IPS DF 6.9 (cell line): ENCODE measurements at places on chromosomes 11 and 22.

- H3K4me3 ChIP-seq = no peak overlapping the region
- DNase-seq = peak; percentile 60
- no peaks in the 10 kb centered on the region for H3K36me3 ChIP-seq
- H3K27me3 ChIP-seq = 0 out of 2 replicates have a peak, but pooled peaks cover 2% of the 10 kb centered on the region
These were observed 41.0 kb downstream of the TRAF6 start for GRCh38 chr11:36469063-36469462.

GRCh38 chr11:133946541-133947318, 10.0 kb downstream of the IGSF9B start:
- peaks cover 26% of the 10 kb centered on the region for H3K4me1 ChIP-seq
- H3K27ac ChIP-seq = no peak overlapping the region
- DNase-seq = no peak
- 0 out of 2 replicates have a peak, but pooled peaks cover 3% of the 10 kb centered on the region for H3K36me3 ChIP-seq
- no peak overlapping the region for H3K4me3 ChIP-seq
- H3K27me3 ChIP-seq = no peaks in the 10 kb centered on the region

DNA sequence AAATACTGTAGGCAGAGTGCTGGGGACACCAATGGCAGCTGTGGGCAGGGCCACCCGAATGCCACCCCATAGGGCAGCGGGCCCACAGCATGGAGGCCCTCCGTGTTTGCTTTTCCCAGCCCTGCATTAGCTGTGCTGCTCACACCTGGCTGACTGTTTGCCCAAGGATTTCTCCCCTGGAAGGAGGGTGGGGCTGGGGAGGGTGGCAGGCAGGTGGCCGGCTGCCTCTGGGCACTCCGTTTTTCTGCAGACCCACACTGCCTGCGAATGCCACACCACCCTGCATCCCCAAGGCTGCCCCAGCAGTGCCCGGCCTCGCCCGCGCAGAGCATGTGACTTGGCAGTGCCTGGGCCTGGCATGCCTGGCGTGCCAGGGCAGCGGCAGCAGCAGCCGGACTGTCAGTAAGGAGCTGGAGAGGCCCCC, 19.6 kb downstream of the DAGLA start:
- H3K4me3 ChIP-seq = no peak overlapping the region
- DNase-seq = no peak
- no peaks in the 10 kb centered on the region for H3K27me3 ChIP-seq

GRCh38 chr11:85766721-85767161, 44.2 kb downstream of the SYTL2 start:
- H3K36me3 ChIP-seq = no peaks in the 10 kb centered on the region
- H3K27me3 ChIP-seq = no peaks in the 10 kb centered on the region
- H3K4me1 ChIP-seq = no peaks in the 10 kb centered on the region
- no peak overlapping the region for H3K4me3 ChIP-seq

GRCh38 chr11:16434036-16434435, 77.7 kb upstream of the SOX6 start:
- no peak overlapping the region for H3K4me3 ChIP-seq
- H3K36me3 ChIP-seq = no peaks in the 10 kb centered on the region
- DNase-seq = no peak
- H3K4me1 ChIP-seq = no peaks in the 10 kb centered on the region
- H3K27me3 ChIP-seq = no peaks in the 10 kb centered on the region

DNA sequence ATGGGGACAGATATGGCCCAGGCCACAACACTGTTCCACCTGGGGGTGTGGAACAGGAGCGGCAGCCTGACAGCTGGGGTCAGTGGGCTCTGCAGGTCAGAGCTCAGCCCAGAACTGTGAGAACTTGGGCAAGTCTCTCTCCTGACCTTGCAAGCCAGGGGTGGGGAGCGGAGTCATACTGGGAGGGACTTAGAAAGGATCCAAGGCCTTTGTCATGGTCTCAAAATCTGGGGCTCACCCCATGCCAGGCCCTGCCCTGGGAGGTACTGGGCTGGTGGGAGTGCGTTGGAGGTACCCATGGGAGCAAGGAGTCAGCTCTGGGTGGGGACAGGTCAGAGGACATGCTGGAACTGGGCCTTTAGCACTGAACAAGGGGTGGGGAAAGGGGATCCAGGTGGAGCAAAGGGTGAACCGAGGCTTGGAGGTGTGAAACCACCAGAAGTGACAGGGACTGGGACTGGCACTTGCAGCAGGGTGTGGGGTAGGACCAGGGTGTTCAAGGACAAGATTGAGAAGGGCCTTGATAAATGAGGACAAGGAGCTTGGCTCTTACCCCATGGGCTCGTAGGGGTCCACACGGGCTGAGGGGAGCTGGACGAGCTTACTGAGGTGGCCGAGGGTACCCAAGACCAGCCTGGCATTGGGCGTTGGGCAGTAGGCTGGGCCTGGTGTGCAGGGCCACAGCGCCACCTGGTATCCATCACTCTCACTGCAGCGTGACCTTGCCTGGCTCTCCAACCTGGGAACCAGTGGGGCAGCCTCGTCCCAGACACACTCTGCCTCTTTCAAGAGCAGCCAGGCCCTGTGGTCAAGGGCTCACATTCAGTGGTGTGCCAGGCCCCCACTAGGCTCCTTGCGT, 7.4 kb upstream of the PMM1 start:
- DNase-seq = peak; percentile 45
- no peaks in the 10 kb centered on the region for H3K27me3 ChIP-seq
- no peaks in the 10 kb centered on the region; the same call in 1 of the 2 replicates for H3K4me1 ChIP-seq
- no peak overlapping the region for H3K4me3 ChIP-seq
- H3K36me3 ChIP-seq = no peaks in the 10 kb centered on the region

DNA sequence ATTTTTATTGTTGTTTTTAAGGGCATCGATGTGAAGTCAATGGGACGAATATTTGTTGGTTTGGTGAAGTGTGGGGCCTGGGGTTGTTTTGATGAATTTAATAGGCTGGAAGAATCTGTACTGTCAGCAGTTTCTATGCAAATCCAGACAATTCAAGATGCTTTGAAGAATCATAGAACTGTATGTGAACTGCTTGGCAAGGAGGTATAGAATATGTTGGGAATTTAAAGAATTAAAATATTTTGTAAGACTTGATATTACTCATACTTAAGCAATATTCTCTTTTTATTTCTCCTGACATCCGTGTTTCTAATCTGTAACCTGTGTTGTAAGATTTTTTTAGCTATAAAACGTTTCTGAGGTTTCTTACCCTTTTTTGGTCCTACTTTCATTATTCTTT, 61.6 kb downstream of the DYNC2H1 start:
- H3K27ac ChIP-seq = no peak overlapping the region
- H3K4me1 ChIP-seq = no peaks in the 10 kb centered on the region
- DNase-seq = no peak
- H3K4me3 ChIP-seq = no peak overlapping the region

- no peaks in the 10 kb centered on the region for H3K27me3 ChIP-seq
- no peaks in the 10 kb centered on the region for H3K36me3 ChIP-seq
- no peak overlapping the region for H3K27ac ChIP-seq
- no peak overlapping the region for H3K4me3 ChIP-seq
- no peak for DNase-seq
These were observed 20.7 kb downstream of the PIK3C2A start for GRCh38 chr11:17186932-17187692.

DNA sequence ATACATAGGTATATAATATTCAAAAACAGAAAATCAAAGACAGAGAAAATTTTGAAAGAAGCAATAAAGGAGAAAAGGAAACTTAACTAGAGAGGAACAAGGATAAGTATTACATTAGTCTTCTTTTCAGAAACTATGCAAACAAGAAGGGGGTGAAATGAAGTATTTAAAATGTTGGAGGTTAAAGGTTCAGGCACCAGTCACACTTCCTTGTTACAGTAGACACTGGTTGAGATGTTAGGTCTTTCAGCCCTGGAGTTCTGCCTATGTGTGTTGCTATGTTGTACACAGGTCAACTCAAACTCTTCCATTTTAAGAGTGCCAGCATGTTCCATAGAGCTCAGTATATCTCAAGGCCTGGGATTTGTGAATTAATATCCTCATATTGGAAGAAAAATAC, 6.0 kb upstream of the MS4A4A start:
- no peaks in the 10 kb centered on the region for H3K27me3 ChIP-seq
- no peak overlapping the region for H3K27ac ChIP-seq
- no peak overlapping the region for H3K4me3 ChIP-seq
- no peak for DNase-seq
- H3K36me3 ChIP-seq = no peaks in the 10 kb centered on the region

GRCh38 chr11:110289472-110289871, 6.9 kb downstream of the RDX start:
- H3K27ac ChIP-seq = no peak overlapping the region
- no peak overlapping the region for H3K4me3 ChIP-seq
- H3K27me3 ChIP-seq = no peaks in the 10 kb centered on the region
- no peak for DNase-seq
- H3K4me1 ChIP-seq = peaks cover 1% of the 10 kb centered on the region; the same call in 1 of the 2 replicates

DNA sequence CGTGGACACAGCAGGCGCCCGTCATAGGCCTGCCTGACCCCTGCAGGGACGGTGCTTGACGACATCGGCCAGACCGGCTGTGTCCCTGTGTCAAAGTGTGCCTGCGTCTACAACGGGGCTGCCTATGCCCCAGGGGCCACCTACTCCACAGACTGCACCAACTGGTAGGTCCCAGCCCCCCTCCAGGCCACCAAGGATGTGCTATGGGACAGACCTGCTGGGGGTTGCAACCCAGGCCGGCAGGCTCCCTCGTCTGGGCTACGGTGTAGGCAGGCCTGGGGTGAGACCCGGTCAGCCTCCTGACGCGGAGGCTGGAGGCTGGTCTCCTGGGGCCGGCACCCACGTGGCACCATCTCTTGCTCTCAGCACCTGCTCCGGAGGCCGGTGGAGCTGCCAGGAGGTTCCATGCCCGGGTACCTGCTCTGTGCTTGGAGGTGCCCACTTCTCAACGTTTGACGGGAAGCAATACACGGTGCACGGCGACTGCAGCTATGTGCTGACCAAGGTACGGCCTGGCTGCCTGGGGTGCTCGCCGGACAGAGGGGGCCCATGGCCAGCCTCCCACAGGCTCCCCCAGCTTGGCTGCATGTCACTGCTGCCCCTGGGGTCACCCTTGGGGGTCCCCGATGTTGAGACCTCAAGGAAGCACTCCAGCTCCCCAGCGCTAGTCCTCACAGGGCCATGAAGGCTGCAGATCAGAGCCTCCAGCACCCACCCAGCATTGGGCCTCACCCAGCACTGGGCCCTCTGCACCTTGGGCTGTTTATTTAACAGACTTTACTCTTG, 7.7 kb downstream of the MUC5AC start:
- no peak for DNase-seq
- H3K36me3 ChIP-seq = no peaks in the 10 kb centered on the region
- no peaks in the 10 kb centered on the region for H3K27me3 ChIP-seq

DNA sequence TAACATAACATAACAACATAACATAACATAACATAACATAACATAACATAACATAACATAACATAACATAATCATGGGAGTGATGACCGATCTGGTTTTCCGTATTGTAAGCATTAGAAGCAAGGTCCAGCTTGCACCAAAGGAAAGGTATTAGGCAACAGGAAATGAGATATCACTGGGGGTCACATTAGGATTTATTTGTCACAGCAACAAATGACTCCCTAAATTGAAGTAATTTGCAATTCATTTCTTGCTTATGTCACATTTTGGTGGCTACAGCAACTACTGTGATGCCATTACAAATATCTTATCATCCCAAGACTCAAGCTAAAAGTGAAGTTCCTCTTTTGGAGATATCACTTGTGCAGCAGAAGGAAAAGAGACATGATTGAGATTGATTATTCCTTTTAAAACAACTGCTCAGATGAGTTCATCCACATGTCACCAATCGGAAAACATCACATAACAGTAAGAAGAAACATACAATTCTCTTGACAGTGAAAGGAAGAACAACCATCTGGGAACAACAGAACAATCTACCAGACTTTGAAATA, 1331.1 kb upstream of the RAG2 start:
- no peak for DNase-seq
- H3K27ac ChIP-seq = no peak overlapping the region
- no peaks in the 10 kb centered on the region for H3K27me3 ChIP-seq

GRCh38 chr11:14304601-14305000, 54.4 kb downstream of the RRAS2 start:
- no peak for DNase-seq
- H3K4me3 ChIP-seq = no peak overlapping the region
- H3K27ac ChIP-seq = no peak overlapping the region

- H3K27me3 ChIP-seq = peaks cover under 1% of the 10 kb centered on the region; the same call in 1 of the 2 replicates
- 0 out of 2 replicates have a peak, but pooled peaks cover 2% of the 10 kb centered on the region for H3K4me1 ChIP-seq
- 0 out of 2 replicates have a peak, but pooled peaks cover 2% of the 10 kb centered on the region for H3K36me3 ChIP-seq
- DNase-seq = no peak
These were observed 26.9 kb downstream of the RTN4RL2 start for GRCh38 chr11:57487021-57487778.

GRCh38 chr11:92628401-92629292, 340.8 kb upstream of the MTNR1B start:
- H3K36me3 ChIP-seq = no peaks in the 10 kb centered on the region
- H3K4me1 ChIP-seq = 0 out of 2 replicates have a peak, but pooled peaks cover 2% of the 10 kb centered on the region
- no peak for DNase-seq
- H3K27me3 ChIP-seq = no peaks in the 10 kb centered on the region
- H3K4me3 ChIP-seq = no peak overlapping the region

- H3K27ac ChIP-seq = no peak overlapping the region
- H3K27me3 ChIP-seq = no peaks in the 10 kb centered on the region
These were observed 2.6 kb downstream of the ANKRD13D start for GRCh38 chr11:67291481-67292381.

DNA sequence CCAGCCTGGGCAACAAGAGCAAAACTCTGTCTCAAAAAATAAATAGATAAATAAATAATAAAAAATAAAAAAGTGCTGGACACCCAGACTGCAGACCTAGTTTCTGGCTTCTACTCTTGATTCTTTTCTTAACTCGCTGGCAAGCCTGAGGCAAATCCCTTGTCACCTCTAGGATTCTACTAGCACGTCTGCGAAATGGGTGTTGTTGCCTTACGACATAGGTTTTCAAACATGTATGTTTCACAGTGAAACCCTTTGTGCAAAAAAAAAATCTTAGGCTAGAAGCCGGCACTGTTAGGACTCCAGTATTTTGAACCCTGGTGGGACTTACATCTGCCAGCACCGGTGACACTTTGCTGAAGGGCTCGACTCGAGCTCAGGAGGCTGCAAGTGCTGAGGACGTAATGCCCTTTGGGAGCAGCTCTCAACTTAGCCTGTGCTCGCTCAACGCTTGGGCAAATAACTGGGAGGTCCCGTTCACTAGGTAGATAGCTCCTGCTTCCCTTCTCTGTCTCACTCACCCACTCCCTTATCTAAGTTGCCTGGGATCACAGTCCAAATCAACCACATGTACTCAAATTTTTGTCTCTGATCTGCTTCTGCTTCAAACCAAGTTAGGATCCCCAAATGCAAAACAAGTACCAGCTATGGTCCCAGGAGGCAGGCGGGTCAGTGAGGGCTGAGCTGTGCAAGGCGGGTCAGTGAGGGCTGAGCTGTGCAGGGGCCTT, 34.7 kb upstream of the MYH9 start:
- H3K36me3 ChIP-seq = no peaks in the 10 kb centered on the region
- H3K27ac ChIP-seq = no peak overlapping the region
- H3K4me1 ChIP-seq = no peaks in the 10 kb centered on the region
- H3K27me3 ChIP-seq = no peaks in the 10 kb centered on the region
- DNase-seq = no peak

DNA sequence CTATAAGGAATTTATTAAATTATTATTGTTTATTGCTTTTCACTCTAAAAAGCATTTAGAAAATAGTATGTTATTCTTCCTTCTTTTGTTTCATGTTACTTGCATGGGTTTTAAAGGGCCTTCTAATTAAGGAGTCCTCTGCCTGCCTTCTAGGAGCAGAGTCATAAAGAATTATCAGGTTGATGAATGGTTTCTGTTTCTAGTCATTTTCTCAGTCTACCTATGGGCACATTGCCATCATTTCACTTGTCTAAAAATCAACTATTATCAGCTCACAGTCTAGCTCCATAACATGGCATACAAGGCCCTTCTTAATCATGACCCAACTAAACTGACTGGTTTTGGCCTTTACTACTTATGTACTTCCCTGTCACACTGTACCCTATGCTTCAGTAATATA, 16.2 kb downstream of the DYNC2H1 start:
- DNase-seq = no peak
- H3K4me1 ChIP-seq = no peaks in the 10 kb centered on the region
- H3K27me3 ChIP-seq = no peaks in the 10 kb centered on the region
- no peak overlapping the region for H3K27ac ChIP-seq
